ENCODE measurements at places on chromosomes 11 and 22.
A peak's percentile ranks its signal among the peaks of the same experiment; 100 is the strongest.

DNA sequence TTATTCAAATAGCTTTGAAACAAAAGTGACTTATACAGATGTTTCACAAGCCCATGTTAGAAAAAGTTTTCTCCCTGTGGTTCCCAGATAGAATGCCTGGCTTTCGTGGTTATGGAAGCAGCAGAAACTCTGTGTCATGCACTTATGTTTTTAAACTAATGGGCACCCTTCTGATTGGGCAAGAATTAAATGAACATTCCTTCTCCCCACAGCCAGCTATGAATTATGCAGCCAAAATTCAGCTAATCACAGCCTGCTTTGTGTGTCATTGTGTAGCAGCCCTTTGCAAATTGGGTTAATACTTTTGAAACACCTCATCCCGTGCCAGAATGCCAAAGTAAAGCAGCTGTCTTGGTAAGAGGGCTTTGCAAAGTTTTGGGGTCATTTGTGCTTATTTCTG, 46.9 kb downstream of the PANX1 start:
- DNase-seq, result no peak

GRCh38 chr22:46092670-46093410, 57.5 kb upstream of the PPARA start:
- no peak for DNase-seq

- no peak for DNase-seq
These were observed 20.3 kb upstream of the PGM2L1 start for GRCh38 chr11:74418509-74418895.

DNA sequence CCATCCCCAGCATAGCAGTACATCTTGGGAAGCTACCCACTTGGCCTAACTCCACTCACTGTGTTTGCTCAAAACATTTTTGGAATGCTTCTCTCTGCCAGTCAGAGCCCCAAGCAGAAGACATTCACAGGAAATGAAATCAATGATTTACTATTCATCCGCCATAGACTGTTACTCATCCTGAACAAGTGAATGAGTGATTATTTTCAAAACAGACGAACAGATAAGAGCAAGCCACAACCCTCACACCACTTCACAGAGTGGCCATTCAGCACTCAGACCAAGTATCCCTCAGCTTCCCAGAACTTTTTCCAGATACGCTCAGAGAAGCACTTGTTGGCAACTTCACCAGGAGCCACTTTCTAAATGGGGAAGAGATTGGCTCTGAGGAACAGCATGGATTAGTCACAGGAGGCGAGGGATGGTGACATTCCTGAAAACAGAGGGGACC, 13.0 kb upstream of the UBASH3B start:
- no peak for DNase-seq

GRCh38 chr22:36864454-36865215, 3.8 kb downstream of the NCF4 start:
- DNase-seq, result no peak

- DNase-seq, result no peak
These were observed 13.8 kb upstream of the LINC01488 start for GRCh38 chr11:69467646-69468045.

DNA sequence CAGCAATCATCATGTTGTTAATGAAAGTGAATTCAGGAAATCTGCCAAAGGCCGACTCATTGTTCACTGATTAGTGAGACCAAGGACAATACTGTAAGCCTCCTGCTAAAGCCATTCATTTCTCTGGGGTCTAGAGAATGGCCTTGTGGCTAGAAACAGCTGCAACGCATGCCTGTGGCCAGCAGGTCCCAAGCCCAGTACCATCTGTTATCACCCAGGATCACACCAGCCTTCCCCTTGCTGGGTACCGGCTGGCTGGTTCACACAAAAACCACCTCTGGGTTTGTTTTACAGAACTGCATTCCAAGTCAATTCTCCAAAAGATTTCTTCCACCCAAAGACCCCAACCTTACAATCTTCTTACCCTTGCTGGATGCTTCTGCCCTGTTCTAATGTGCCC, 1.1 kb downstream of the PLAAT5 start:
- DNase-seq, result no peak

GRCh38 chr11:66363187-66363601, 8.4 kb downstream of the SLC29A2 start:
- DNase-seq, result no peak

- no peak for DNase-seq
These were observed at the start of gene SMIM45 for GRCh38 chr22:41951898-41952474. TSS of gene SMIM45 (plus strand) at chr22:41952150.

GRCh38 chr11:10542776-10543175, 1.8 kb upstream of the RNF141 start:
- DNase-seq, result no peak

- no peak for DNase-seq
These were observed 204.0 kb upstream of the NECTIN1 start for GRCh38 chr11:119932828-119933562.

- DNase-seq, result no peak
These were observed 4.0 kb upstream of the RCOR2 start for GRCh38 chr11:63920939-63921417.

DNA sequence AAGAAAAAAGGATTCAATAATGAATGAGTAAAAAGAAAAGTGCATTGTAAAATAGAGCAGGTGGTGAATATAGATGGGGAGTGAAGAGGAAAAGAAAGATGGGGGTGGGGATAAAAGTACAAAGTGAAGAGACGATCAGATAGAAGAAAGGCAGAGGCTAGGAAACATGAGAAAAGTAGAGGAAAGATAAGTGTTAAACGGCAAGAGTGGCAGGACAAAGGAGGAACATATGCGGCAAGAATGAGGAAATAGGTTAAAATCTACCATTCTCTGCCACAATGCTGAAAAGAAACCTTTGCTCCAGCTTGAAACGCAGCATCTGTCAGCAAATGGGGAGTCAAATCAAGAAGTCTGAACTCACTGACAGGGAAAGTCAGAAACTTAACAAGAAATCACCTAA, 6.8 kb downstream of the FUT4 start:
- DNase-seq, result no peak

DNA sequence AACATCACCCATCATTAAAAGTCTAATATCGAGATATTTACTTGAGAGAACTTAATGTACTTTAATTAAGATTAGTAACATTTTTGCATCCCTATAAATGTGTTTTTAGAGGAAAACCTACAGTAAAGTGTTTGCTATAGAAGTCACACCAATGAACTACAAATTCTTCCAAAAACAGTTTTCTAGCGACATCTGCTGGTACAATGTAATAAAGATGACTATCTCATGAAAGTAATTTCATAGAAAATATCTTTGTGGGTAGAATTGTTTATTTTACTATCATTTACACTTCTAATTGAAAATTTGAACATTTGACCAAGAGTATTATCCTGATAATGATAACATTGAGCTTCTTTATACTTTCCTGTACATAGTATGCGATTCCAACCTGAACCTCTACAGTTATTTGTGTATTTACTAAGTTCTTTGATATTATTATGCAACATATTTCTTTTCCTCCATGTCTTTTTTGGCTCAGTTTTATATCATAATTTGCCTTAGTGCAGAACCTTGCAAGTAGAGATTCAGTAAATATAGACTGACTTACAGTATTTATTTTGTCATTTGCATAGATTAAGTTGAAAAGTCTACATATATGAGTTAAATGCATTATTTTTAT, 252.7 kb downstream of the TMEM135 start:
- DNase-seq, result peak; percentile 29

Measured in CD8-positive, alpha-beta memory T cell (primary cell).